ENCODE measurements at places on chromosomes 7 and 10.

GRCh38 chr7:45145881-45146280 lies 11.7 kb upstream of the RAMP3 start:
- DNase-seq = no peak

DNA sequence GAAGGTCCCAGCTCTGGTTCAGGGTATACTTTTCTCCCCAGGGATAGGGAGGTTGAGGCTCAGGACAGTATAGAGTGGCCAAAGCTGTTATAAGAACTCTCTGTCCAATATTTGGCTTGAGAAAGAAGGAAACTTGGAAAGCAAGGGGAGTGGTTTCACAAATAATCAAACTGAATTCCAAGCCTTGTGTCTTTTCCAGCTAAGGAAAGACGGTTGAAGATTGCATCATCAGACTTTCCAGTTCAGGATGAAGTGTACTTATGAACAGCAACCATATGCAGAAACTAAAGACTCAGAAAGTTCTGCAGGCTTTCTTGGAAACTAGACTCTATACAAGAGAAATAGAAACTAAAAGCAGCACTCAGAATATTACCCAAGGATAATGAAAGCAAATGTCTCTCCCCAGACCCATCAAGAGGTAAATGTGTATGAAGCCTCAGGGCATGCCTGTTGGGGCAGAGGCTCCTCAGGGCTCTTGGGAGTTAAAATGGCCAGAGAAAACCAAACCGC lies 46.4 kb downstream of the RAMP3 start:
- no peak for DNase-seq

- DNase-seq = no peak
These were observed 37.8 kb upstream of the SEM1 start for GRCh38 chr7:96747418-96747940.

GRCh38 chr10:96655461-96656197 lies 64.7 kb downstream of the PIK3AP1 start:
- DNase-seq = no peak

- DNase-seq = no peak
These were observed 15.0 kb downstream of the KIAA1217 start for GRCh38 chr10:24223953-24224352.

DNA sequence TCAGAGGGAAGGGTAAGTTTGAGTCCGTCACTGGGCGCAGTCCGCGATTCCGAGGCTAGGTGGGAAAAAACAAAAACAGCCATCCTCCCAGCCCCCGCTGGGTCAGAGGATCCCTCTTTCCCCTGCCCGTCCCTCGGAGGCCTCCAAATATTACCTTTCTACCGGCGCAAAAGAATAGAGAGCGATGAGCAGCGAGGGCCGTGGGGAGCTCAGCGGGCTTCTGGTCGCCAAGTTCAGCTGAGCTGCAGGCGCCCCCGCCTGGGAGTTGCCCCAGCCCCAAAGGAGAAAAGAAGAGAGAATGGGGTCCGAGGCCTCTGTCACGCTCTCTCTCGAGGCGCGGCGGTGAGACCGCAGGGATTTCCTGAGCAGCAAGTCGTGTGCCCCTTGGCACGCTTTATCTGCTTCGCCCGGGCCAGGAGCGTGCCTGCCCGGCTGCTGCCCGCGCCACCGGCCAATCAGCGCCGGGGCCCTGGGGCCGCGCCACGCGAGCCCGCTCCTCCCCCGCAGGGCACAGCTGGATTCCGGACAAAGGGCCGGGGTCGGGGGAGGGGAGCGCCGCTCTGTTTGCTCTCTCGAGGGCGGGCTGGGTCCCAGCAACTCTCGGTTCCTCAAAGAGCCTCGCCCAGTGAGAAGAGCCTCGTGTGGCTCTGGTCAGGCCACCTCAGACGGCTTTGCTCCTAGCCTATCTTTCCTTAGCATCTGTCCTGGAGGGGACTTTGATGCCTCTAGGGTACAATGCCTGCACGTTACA lies at the start of gene NEUROG3:
TSS of gene NEUROG3 (minus strand) at position 367 of the 751 bp plus-strand sequence. CDS start 379 bp downstream, outside the sequence.
- no peak for DNase-seq

DNA sequence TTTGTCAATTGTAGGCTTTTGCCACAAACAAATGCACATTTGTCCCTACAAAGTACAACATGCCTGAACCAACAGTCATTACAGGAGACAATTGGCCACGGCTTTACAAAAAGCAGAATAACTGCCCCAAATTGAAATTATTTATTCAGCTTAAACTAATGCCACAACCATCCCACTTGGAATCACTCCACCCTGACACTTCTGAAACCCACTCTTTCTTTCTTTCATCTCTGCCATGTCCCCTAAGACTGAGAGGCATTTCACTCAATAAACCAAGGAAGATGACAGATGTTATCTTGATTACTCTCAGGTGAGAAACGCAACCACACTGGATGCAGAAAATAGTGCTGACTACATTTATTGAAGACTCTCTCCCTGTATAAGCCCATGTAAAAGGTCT lies 2.6 kb upstream of the NPM3 start:
- no peak for DNase-seq

GRCh38 chr7:98073047-98073446 lies 33.6 kb upstream of the LMTK2 start:
- DNase-seq = no peak

DNA sequence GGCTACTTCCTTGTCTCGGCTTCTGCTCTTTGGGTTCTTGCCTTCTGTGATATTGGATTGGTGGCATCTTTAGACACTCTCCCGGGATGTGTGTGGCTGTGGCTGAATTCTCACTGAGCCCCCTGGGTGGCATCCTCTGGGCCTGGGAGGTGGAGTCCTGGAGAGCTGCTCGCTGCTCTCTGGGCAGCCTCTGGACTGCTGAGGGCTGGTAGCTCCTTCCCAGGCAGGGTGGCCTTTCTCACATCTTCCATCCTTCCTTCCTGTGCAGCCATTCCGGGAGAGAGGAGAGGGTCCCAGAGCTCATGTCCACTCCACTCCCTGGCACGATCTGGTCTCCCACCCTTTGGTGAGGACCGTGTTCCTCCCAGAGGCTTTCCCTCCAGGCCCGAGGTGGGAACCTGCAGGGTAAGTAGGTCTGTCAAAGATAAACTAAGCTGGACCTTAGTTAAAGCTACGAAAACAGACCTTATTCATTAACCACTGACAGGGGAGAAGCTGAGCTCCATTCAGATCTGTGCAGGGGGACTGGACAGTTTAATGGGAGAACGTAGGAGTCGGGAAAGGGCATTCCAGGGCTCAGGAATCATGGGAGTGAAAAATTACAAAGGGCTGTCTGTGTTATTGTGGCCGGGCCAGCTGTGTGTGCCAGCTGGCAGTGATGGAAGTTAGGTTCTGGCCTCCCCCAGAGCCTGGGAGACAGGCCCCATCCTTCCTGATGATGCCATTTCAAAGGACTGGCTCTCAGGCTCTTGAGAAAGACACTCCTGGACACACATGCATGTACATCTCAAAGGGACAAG lies 8.7 kb downstream of the ATP6V0E2 start:
- no peak for DNase-seq

- no peak for DNase-seq
These were observed 51.5 kb upstream of the MTURN start for GRCh38 chr7:30083334-30083733.

- DNase-seq = no peak
These were observed 10.7 kb downstream of the CUTC start for GRCh38 chr10:99742701-99743100.

GRCh38 chr10:61964949-61965702 lies 63.6 kb downstream of the ARID5B start:
- no peak for DNase-seq

- no peak for DNase-seq
These were observed 56.6 kb downstream of the TWIST1 start for GRCh38 chr7:19060761-19061259.

GRCh38 chr7:82985144-82985802 lies 177.4 kb downstream of the PCLO start:
- no peak for DNase-seq

DNA sequence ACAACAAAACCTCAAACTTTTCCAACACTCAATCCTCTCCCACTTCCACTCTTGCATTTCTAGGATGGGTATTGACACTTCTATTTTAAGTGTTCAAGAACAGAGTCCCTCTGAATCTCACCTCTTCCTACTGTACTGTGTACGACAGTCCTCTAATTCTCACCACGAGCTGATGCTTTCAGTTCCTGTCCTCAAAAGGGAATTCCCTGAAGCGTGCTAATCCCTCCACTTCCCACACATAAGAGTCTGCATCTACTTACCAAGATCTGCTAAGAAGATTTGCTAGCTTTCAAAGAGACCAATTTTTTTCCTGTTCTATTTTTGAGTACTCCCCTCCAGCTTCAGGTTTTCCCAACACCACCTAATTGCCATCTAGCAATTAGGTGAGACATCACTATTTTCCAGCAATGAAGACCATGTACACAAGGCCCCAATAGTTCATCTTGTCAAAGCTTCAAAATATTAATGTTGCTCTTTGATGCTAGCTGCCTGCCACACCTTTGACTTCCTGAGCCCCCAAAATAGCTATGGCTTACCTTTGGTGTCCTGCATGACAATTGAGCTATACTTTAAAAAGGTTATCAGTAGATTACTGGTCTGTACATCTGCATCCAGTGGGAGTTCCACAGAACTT lies 54.4 kb downstream of the ARMH3 start:
- DNase-seq = peak; percentile 7

DNA sequence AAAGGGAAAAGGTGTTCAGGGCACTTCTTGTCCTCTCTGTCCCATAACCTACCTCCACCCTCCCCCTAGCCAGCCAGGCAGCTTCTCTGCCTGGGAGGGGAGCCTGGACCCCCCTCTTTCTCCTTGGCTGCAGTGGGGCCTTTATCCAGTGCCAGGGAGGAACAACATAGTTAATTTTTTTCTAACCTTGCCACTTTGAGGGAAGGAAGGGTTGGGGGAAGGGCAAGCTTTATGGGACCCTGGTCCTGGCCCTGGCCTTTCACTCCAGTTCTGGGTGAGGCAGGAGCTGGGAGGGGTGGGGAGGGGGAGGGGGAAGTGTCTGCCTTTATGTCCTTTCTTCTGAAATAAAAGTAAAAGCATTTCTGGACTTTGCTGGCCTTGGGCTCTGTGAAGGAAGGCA lies 4.5 kb downstream of the VGF start:
- no peak for DNase-seq

DNA sequence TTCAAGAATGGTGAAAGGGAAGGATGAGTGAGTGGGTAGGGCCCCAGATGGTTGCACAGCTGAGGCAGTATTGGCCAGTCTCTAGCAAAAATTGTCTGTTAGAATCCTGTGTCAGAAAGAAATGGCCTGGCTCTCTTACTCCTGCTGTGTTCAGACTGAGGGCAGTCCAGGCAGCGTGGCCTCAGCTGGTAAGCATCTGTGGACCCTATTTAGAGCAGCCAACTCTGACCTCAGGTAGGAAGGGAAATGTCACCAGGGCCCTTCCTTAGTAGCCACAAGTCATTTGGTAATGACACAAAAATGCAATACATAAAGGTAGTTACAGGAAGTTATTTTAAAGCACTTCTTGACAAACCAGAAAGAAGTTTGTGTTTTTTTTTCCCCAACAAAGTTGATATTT lies 1194.7 kb downstream of the CNTNAP2 start:
- DNase-seq = no peak

GRCh38 chr7:100791881-100792666 lies 35.2 kb downstream of the EPHB4 start:
- DNase-seq = no peak

DNA sequence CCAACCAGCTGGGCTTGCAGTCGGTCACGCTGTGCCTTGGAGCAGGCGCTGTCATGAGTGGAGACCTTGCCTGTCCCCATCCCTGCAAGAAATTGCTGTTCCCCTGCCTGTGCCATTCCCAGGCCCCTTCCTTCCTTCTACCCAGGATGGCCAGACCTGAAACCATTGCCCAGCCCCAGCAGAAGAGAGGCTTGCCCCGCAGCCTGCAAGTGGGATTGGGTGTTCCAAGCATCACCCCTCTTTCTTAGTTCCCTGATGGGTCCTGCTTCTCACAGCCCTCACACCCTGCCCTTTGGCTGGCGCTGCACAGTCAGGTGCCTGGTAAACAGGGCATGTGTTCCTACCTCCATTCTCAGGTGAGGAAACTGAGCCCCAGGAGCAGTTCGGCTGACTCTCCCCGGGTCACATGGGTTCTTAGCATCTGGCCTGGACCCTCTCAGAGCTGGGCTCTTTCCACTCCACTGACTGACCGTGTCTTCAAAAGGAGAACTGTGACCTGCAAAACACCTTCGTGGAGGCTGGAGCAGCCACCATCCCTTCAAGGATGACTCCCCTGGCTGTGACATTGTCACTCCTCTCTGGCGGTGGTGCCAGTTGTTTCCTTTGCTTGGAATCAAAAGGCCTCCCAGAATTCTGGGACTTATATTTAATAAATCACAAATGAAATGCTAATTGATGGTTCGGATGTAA lies 41.9 kb upstream of the PDCD4 start:
- no peak for DNase-seq

DNA sequence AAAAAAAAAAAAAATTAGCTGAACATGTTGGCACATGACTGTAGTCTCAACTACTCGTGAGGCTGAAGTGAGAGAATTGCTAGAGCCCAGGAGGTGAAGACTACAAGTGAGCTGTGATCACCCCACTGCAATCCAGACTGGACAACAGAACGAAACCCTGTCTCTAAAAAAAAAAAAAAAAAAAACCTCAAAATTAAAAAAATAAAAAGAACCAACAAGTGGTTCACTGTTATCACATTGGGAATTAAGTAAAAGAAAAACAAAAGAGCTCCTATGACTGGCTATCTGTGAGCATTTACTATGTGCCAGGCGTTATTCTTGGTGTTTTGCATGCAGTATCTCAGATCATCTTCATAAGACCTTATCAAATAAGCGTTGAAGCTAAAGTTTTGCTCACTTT lies 66.0 kb downstream of the ANLN start:
- DNase-seq = no peak

- no peak for DNase-seq
These were observed 40.2 kb upstream of the LCOR start for GRCh38 chr10:96791902-96792301.

DNA sequence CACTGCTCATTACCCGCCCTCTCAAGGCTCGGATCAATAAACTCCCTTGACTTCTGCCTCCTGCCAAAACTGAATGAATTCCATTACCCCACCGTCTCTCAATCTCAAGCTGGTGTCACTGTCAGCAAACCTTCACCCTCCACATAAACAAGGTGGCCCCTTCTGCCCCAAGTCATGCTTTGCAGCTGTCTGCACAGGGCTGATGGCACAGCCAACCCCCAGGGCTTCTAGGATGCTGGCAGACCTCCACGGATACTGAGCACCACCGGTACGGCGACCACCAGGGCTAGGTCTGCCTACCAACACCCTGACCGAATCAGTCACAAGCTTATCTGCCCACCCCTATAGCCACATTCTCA lies 46.1 kb downstream of the PARD3 start:
- no peak for DNase-seq

DNA sequence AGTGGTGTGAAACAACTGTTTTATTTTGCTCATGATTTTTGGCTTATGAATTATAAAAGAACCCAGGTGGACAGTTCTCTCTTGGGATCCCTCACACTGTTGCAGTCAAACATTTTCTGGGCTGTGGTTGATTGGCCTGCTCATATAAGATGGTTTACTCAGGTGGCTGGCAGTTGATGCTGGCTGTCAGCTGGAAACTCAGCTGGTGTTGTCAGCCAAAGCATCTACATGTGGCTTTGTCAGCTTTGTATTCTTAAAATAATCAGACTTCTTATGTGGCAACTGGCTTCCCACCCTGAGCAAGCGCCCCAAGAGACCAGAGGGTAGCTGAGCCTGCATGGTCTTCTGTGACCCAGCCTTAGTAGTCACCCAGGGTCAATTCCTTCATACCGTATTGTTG lies 534.7 kb downstream of the NRG3 start:
- no peak for DNase-seq

All from CD4-positive, alpha-beta T cell treated with Interleukin-4 for 1 hour (primary cell).